Left ventricle myocardium superior (tissue), 1 donor: ENCODE measurements at places on chromosomes 16 and 17. TPM values are rescaled to one million over a fixed set of nuclear protein-coding genes. Genes with fewer than 3 reads are reported as not detected.
A peak's percentile ranks its signal among the peaks of the same experiment; 100 is the strongest.

GRCh38 chr16:27404163-27404823, 2.3 kb downstream of the IL21R start:
- no peak for DNase-seq

DNA sequence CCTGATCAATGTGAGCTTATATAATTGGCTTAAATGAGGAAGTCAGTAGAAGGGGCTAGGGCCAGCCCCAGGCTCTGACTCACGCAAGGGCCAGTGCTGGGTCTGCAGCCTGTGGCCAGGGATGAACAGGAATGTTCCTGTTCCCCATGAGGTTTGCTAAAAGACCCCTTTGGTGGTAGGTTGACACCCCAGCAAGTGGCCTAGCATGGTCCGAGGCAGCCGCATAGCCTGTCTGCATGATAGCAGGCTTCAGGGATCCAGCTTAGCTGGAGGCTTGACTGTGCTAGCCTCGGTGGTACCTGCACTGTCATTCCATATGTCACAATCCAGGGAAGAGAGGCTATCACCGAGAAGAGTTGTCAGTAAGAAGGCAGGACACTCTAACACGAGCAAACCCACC, 23.5 kb downstream of the TRIM25 start:
- DNase-seq, result no peak

Gene KRTAP4-5
- not detected for total RNA-seq

Gene MRM3
- total RNA-seq, result 22.4 TPM

- no peak for DNase-seq
These were observed 290.1 kb downstream of the C16orf95 start for GRCh38 chr16:87027056-87027616.

DNA sequence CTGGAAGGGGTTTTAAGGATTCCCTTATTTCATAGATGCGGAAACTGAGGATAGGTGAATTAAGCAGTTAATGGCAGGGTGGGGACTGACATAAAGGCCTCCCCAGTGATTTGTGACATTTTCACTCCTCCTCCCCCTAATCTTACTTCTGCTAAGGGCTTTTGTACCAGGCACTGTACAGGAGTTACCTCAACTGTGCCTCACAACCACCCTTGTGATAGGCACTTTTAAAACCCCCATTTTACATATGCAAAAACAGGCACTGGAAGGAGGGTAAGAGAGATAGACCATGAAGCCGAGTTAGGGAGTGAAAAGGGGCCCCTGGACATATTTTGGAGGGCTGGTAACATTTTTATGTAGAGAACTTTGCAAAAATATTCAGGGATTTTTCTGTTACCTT, 862 bp upstream of the GDE1 start:
- no peak for DNase-seq

DNA sequence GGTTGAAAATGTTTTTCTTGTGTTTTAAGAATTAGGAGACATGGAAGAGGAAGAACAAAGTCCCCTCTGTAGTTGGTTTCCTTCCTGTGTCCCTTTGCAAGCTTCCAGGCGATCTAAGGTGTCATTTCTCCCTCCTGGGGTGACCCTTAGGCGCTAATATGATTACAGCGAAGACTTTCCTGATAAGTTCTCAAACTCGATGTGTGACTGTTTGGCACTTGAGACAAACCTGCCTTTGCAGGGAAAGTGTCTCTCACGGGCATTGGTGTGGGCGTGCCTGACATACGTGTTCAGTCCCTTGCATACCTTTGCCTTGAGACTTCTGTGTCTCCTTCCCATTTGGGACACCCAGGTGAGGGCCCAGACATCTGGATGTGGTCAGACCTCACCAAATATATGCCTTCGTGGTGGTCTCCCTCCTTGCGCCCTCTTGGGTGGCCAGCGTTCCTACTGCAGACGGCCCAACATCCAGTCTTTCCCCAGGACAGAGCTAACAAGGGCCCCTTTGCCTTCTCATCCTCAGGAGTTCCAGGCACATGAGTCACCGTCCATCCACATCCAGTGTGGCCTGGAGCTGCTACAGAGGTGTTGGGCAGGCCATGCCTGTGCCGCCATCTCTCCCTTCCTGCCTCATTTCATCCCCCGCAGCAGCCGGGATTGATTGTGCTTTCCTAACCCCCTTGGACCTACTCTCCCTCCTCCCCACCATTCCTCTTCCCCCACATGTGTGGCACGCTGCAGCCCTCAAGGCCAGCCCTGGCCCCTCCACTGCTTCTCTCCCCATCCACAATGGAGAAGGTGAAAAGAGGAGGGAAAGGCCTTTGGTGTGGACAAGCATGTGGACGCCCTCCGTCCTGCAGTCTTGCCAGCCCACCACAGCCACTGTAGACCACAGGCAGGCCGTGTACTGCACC, 3.1 kb upstream of the JPT2 start:
- no peak for DNase-seq

DNA sequence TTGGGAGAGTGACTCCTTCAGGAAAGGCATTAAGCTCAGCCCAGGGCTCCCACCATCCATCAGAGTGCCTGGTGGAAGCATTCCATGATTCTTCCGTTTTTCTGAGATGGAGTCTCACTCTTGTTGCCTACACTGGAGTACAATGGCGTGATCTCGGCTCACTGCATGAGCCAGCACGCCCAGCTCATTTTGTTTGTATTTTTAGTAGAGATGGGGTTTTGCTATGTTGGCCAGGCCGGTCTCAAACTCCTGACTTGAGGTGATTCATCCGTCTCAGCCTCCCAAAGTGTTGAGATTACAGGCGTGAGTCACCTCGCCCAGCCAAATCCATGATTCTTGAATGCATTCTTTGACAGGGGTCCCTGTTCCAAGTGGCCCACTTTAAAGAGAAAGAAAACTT, 23.1 kb downstream of the MIS12 start:
- no peak for DNase-seq

Gene SLFN14
- total RNA-seq, result not detected

GRCh38 chr17:57874434-57875289, 24.8 kb upstream of the MRPS23 start:
- DNase-seq, result peak; percentile 82

DNA sequence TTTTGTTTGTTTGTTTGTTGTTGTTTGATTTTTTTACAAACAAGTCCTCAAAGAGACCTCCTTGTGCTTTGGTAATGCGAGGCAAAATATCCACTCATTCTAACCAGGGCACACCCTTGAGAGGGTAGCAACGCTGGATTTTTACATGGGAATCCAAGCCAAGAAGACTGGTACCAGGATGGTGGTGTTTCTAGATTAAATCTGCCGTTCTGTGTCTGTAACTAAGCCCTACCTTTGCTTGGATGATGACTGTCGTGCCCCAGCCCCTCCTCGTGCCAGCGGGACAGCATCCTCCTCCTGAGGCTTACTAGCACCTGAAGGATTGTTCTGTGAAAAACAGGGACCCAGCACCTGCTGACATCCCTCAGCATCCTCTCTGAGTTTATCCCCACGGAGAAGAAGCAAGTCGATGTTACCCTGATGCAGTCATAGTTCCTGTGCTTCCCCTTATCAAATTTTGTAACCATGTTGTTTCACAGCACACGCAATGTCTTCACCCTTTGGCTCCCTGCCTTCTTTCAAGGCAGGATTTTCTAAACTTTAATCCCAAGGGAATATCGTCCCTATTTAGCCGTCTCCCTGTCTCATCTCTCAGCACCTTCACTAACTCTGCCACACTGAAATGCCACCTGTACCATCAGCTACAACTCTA, 5.1 kb upstream of the HSBP1 start:
- DNase-seq, result no peak

DNA sequence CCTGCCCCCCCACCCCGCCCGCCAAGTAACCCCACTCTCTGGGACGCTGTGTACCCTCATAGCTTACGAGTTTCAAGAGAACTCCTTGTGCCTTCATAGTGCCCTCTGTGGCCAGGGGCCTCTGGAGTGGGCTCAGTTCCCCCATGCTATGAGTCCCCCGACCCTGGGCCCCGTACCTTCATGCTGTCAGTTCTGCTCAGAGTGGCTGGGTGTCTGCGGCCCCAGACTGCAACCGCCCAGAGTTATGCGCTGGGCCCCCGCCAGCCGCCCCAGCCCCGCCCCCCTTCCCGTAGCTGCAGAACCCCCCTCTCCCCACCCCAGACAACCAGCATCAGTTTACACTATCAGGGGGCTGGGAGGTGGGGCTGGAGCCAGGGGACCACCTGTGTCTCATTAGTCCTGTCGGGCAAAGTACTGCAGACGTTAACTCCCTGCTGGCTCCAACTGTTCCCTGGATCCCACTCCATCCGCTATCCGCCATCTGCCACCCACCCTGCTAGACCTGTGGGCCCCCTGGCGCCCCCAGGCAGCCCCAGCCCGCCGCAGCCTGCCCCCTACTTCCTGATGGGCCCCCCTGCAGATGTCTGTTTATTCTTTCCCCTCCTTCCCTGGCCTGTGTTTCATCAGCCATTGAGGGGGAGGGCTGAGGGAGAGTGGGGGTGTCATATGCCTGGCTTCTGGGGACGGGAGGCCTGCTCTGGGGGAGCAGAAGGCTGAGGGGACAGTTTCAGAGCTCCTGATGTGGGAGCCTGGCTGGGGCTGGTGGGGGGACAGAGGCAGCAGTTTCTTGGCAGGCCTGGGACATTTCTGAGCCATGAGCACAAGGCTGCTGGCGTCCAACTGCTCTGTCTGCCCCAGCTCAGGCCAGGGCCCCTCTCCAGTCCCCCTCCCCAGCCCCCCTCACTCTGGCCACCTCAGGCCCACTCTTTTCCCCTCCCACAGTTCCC, at the start of gene MFAP4:
Gene MFAP4 (minus strand): TSS at position 217 of the 947 bp plus-strand sequence. CDS start 35 bp downstream, at position 182.
- DNase-seq, result peak; percentile 84

DNA sequence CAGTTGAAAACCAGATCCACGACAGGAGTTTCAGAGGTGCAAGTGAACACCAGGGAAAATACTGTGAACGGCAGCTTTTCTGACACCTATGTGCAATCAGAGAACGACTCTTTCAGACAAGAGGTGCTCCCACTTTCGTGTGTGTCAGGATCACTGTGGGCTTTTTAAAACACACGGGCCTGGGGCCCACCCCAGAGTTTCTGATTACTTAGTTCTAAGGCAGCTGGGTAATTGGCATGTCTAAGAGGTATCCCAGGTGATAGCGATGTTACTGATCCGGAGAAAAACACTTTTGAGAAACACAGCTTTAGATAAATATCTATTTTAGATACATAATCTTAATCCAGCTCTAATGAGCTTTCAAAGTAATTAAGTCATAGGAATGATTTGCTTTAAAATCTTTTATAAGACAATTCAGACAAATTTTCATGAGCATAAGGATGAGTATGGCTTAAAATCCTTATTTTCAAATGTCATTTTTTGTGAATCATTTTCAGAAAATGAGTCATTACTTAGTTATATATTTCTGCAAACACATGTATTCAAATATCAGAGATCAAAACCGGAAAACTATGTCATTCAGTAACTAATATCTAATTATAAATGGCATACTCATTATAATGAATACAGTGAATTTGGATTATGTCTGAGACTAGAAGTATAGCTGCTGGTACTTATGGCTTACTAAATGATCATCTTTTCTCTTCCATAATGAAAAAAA, 217.9 kb upstream of the PSMD7 start:
- no peak for DNase-seq

DNA sequence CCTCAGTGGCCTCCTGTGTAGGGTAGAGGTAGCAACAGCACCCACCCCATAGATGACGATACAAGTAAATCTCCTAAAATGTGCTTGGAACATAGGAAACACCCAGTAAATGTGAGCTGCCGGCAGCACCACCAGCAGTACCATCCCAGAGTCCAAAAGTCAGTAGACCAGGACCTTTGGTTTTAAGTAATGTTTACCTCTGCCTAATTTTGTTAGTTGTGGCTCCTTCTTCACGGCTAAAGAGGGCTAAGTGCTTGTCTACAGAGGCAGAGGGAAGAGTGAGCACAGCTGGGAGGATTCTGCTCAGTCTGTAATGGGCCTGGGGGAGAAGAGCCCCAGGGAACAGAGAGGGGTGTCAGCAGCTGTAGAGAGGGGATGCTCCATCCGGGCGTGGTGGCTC, 91.3 kb upstream of the FBXO47 start:
- DNase-seq, result no peak

- DNase-seq, result no peak
These were observed 77.2 kb upstream of the HS3ST2 start for GRCh38 chr16:22736791-22737190.

DNA sequence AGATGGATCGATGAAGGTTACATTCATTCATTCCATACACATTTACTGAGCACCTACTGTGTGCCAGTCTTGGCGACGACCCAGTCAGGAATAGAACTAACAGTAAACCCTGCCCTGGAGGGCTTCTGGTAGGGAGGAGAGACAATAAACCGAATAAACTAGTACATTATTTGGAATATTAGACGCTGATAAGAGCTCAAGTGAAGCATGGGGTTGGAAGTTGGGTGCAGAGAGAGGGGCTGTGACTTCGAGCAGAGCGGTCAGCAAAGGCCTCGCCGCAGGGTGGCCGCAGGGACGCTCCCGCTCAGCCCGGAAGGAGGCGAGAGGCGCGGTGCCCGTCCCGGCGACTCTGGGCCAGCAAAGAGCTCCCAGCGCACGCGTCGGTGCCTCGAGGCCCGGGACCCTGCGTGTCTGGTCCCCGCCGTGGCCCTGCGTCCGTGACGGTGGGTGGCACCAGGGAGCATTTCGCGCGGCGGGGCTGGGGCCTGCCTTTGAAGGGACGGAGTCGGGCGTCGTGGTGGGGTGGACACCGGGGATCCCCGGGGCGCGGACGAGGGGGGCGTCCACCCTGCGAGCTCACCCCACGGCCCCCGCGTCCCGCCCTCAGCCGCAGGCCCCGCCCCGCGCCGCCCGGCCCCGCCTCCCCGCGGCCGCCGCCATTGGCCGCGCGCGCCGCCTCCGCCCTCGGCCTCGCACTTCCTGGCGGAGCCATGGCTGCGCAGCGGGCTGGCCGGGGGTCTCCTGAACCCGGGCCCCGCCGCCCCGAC, at the start of gene KLHL36:
Gene KLHL36 (plus strand): TSS at position 684 of the 767 bp plus-strand sequence. CDS start 2,357 bp downstream, outside the sequence.
- peak; percentile 86 for DNase-seq

GRCh38 chr17:42354956-42355843, 33.0 kb downstream of the STAT3 start:
- no peak for DNase-seq

DNA sequence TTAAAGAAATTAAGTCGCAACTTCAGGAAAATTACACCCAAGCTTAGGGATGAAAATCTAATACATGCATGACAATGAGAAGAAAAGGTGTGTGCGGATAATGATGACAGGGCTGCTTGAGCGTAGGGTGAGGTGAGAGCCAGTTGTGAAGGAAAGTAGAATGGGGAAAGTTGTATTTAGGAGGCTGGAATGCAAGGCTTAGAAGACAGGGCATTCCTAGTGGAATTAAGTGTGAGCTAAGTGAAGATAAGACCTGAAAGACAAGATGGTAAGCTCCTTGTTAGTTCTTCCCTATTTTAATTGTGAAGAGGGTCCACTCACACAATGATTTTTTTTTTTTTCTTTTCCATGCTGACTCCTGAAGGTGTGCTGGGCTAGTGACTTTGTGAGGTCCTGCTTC, 519.5 kb upstream of the SALL1 start:
- DNase-seq, result no peak

DNA sequence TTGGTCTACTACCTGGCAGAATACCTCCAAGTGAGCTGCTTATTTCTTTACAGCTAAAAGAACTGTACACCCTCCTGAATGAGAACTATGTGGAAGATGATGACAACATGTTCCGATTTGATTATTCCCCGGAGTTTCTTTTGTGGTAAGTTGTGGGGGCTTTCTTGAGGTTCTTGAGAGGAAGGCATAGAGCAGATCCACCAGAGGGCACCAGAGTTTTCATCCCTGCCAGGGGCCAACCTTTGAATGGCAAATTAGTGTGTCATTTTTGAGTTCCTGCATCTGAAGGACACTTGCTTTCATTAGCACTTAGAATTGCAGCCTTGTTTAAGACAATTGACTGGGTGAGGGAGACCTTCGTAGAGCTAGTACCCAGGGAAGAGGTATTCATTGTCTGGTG, 35.0 kb downstream of the NMT1 start:
- no peak for DNase-seq

Gene RANBP10
- 11.8 TPM for total RNA-seq
